NCI-H1105 treated with DMSO at 0.1 percent for 48 hours (cell line): ENCODE measurements at places on chromosomes 16 and 17.

DNA sequence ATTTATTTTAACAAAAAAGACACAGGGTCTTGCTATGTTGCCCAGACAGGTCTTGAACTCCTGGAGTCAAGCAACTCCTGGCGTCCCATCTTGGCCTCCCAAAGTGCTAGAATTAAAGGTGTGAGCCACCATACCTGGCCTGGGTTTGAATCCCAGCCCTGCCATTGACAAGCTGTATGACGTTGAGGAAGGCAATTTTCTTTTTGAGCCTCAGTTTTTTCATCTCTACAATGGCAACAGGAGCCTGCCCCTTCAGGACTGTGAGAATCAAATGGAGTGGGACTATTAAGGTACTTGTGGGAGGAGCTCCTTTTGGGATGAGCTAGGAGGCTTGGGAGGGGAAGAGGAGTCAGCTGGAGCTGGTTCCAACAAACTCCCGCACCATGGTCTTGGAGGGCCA lies 6.2 kb downstream of the RARA start:
- no peak for DNase-seq

DNA sequence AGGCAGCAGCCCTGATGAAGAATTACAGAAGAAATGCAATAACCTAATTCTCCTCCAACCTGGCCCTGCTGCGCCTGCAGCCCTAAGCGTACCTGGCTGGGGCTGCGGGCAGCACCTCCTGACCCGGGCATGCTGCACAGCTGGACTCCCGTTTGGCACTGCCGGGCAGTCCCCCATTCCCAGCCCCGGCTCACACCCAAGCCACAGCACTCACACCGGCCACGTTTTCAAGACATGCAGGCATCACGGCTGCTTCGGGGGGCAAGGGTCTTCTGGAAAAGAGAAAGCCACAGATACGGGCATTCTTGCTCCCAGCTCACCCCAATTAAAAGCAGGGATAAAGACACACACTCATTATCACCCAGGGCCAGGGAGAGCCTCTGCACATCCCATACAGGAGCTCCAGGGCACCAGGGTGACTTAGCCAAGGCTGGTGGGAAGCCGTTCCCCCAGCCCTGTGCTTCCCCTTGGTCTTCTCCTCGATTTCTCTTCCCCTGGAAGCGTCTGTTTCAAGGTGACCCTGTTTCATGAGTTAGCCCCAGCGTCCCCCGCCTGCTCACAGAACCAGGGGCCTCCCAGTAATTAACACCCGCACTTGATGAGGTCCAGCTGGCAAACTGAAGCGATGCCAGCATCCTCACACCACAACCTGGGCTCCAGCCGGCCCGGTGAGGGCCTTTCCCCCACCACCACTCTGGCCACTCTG lies 216.7 kb downstream of the C16orf78 start:
- no peak for DNase-seq

- no peak for DNase-seq
These were observed 394.5 kb upstream of the C16orf82 start for GRCh38 chr16:26672206-26672605.

DNA sequence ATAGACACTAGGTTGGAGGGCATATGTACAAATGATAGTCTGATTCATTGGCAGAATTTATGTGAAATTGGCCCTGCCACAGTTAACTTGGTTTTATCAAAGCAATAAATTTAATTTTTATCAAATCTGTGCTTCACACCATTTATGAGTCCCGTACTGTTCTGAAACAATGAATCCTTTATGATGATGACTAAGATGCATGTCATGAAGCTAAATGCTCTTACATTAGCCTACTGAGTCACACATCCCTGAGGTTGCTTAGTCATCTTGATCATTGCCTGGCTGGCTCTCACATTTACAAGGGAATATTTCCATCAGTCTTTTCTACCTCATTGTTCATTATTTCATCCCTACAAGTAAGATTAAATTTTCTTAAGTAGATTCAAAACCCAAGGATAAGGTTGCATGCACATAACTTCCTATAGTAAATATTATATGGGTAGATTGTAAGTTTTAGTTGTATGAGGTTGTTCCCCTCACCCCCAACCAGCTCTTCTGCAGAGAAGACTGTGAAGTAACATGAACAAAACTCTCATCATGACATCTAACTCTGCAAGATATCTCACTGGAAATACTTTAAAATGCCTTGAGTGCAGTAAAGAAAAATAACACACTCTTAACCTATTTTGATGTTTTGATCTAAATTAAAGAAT lies 170.7 kb downstream of the CYB561 start:
- no peak for DNase-seq

- no peak for DNase-seq
These were observed 54.3 kb upstream of the NOL11 start for GRCh38 chr17:67663457-67663856.

DNA sequence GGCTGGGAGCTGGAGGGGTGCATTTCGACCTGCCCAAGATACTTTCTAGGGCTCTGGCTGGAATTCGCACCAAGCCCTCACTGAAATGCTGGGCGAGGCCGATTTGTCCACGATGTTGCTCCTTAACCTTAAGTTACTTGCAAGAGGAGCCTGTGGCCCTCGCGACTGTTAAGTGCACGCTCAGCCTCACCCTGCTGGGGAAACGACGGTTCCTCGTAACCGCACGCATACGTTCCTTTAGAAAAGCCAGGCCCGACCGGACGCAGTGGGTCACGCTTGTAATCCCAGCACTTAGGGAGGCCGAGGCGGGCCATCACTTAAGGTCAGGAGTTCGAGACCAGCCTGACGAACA lies 607 bp upstream of the NCOR1 start:
- no peak for DNase-seq

- no peak for DNase-seq
These were observed 59.4 kb upstream of the ALOX12 start for GRCh38 chr17:6936370-6937028.

GRCh38 chr17:67742025-67742424 lies 24.3 kb downstream of the NOL11 start:
- no peak for DNase-seq

GRCh38 chr17:81342269-81343070 lies 47.4 kb upstream of the SLC38A10 start:
- no peak for DNase-seq
